ENCODE measurements at places on chromosomes 6 and 20. TPM values are rescaled to one million over a fixed set of nuclear protein-coding genes. Genes with fewer than 3 reads are reported as not detected.

The UNC93A gene
- not detected for total RNA-seq

The KCNS1 gene
- 8.1 TPM for total RNA-seq

The FRMD1 gene
- not detected for total RNA-seq

The CAGE1 gene
- 0.22 TPM for total RNA-seq

The VSTM2L gene
- total RNA-seq = 4.5 TPM

The RGS19 gene
- total RNA-seq = 19.7 TPM

The STMND1 gene
- 0.14 TPM for total RNA-seq

The EEF1A2 gene
- total RNA-seq = 20.0 TPM

The FOXF2 gene
- total RNA-seq = not detected

DNA sequence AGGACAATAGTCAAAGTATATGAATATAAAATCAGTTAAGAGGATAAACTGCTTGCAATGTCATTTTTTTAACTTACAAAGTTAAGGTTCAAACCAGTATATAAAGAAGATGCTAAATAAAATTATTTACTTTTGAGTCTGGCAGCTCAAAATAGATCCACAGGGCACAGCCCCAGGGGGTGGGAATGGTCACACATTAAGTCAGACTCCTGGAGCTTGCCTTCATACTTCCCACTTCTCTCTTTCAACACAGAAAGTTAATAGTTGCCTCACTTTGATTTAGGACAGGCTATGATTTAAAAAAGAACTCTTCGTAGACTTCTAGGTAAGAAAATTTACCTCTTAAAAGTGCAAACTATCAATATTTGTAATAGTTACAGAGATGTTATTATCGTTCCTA is 158.3 kb upstream of the RUNX2 start:
- DNase-seq = no peak

DNA sequence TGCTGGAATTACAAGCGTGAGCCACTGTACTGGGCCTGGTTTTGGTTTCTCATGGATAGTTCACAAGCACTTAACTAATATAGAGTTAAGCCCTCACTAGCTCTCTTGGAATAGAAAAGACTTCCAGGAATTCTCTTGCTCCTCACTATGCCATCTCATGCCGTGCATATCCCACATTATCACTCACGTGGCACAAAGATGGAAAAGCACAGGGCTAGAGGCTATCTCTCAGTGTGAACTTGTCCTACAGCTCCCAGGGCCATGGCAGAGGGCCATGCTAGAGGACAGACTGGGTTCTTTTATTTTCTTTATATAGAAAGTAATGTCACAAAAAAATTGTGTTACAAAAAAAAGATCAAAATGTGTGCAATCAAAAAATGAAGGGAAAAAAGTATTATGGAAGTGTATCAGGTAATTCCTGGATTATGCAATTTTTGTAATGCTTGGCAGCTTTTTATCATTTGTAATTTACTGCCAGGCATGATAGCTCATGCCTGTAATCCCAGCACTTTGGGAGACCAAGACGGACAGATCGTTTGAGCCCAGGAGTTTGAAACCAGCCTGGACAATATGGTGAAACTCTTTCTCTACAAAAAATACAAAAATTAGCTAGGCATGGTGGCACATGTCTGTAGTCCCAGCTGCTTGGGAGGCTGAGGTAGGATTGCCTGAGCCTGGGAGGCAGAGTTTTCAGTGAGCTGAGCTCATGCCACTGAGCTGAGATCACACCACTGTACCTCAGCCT is 6.4 kb upstream of the SLC2A12 start:
- no peak for DNase-seq

DNA sequence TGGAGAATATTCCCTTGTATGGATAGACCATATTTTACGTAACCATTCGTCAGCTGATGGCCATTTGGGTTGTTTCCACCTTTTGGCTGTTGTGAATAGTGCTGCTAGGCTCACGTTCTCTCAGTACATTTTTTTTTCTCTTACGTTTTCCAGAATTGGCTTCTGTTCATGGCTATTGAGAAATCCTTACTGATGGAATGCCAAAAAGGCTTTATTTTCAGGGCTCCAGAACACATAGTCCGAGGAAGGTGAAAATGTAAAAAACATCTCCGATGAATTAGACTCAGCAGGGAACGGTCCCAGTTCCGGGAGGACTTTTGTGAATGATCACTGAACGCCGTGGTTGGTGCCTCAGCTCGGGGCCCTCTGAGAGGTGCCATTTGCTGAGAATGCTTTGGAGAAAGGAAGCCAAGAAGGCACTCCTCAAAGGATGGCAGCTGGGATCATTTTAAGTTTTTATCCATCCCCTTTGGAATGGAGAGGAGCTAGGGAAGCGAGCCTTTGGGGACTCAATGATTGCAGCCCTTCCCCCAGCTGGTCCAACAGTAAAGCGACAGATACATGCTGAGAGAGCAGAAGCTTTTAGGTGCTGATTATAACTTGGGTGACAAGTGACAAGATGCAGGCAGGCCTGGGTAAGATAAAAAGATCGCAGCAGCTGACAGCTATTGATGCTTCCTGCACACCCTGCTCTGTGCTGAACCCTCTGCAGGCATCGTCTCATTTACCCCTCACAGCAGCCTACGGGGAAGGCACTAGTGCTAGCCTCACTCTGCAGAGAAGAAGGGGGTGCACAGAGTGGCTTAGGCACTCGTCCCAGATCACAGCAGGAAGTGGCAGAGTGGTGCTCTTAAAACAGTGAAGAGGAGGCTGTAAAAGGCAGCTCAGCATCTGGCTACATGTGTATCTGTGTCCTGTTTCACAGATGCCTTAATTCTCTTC is 133.4 kb upstream of the KCNG1 start:
- no peak for DNase-seq

GRCh38 chr6:67698534-67698933 is 936.5 kb upstream of the ADGRB3 start:
- no peak for DNase-seq

GRCh38 chr6:155090166-155090565 is 95.1 kb downstream of the TIAM2 start:
- no peak for DNase-seq

GRCh38 chr6:43793875-43794242 is 23.8 kb downstream of the VEGFA start:
- DNase-seq = no peak

- DNase-seq = no peak
Observed at GRCh38 chr6:67766057-67766456, 869.0 kb upstream of the ADGRB3 start.

GRCh38 chr6:111794727-111795452 is 78.4 kb downstream of the FYN start:
- DNase-seq = no peak

DNA sequence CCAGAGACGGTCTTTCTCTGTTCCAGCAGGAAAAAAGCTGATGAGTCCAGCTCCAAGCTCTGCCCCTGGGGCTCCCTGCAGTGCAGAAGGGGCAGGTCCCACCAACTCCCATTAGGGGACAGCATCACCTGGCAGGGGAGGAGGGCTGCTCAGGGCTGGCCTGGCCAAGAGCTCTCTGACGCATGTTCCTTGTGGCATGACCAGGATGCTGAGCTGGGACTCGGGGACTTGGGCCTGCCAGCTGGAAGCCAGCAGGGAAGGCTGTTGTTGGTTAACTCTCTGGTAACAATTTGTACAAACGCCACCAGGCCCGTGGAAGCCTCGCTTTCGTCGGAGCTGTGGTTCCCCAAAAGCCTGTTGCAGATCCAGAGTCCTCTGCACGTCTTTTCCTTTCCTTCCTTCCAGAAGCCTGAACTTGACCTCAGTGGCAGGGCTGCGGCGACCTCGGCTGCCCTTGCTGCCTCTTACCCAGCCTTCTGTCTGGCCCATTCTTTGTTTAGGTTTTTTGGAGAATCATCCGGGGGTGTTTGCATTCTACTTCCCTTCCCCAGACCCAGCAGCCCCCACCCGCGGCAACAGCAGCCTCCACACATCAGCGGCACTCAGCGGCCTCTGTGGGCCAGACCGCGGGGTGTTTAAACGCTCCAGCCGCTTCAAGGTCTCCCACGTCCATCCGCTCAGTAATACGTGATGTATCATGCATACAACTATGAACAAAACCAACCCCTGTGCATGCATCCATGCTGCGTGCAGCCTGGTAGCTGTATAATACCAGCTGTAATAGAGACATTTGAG is 63.3 kb downstream of the GNAS-AS1 start:
- no peak for DNase-seq

All from epithelial cell of proximal tubule (primary cell).